Stimulated activated CD8-positive, alpha-beta memory T cell treated with anti-CD3 and anti-CD28 coated beads, Interleukin-7, amount 100 ng/mL, for 1 hour (primary cell): ENCODE measurements at places on chromosomes 2 and 18.

DNA sequence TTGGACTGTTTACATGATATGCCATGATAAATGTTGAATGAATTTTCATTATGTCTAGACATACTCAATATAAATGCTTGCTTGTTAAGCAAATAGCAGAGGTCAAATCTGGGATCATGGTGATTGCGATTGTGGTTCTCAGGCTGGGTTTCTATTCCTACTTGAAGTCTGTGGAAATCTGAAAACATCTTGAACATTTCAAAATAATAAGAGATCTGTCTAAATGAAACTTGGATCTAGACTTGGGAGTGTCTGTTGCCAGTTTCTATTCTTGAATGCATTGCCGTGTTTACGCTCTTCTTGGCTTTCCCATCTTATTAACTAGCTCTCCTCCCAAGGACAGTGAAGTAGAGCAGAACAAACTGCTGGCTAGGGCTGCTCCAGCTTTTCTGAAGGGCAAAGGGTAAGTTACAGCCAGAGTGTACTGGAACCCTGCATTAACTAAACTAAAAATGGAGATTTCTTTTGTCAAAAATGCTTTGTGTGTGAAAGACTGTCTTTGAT, 127.7 kb downstream of the DTNA start:
- DNase-seq: no peak

- DNase-seq: no peak
Observed at GRCh38 chr18:79517341-79517740, 121.6 kb downstream of the NFATC1 start.

GRCh38 chr2:176769499-176770370, 442.9 kb upstream of the HNRNPA3 start:
- DNase-seq: no peak

GRCh38 chr2:37647971-37648330, 23.5 kb downstream of the CDC42EP3 start:
- no peak for DNase-seq

DNA sequence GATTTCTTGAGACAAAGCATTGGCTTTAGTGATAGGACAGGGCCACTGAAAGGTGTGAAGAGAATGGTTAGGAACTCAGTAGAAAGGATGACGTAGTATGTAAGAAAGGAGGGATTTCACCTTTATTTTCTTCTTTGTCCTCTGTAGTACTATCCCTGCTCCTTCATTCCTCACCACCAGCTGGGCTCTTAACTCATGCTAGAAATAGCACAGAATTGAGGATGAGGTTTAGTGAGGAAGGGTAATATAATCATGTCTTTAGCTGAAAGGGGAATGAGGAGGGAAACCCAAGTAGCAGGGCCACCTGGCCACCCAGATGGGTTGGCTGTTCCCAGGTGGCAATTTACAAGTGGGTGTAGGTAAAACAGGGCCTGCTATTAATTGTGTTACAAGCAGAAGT, 15.2 kb downstream of the ACVR2A start:
- no peak for DNase-seq

- DNase-seq: no peak
Observed at GRCh38 chr2:119242276-119243119, 18.9 kb downstream of the STEAP3 start.

DNA sequence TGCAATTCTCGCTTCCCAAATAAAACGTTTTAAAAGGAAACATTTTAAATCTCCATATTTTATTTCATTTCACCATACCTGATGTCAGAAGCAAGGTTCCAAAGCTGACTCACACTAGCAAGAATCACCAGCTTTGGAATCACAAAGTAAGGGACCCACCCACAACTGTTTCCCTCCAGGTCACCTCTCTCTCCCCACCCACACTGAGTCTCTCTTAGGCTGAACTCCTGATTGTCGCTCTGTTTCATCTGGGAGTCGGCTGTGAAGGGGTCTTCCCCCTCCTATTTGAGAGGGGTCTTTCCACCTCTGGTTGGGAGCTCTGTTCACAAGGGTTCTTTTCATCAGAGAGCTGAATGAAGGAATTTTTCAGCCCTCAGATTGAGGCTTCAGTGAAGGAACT, 128.1 kb downstream of the L3MBTL4 start:
- DNase-seq: no peak

GRCh38 chr2:102618452-102619413, 620 bp upstream of the SLC9A2 start:
- DNase-seq: no peak

GRCh38 chr2:122980671-122981070, 1044.4 kb upstream of the CNTNAP5 start:
- DNase-seq: no peak

DNA sequence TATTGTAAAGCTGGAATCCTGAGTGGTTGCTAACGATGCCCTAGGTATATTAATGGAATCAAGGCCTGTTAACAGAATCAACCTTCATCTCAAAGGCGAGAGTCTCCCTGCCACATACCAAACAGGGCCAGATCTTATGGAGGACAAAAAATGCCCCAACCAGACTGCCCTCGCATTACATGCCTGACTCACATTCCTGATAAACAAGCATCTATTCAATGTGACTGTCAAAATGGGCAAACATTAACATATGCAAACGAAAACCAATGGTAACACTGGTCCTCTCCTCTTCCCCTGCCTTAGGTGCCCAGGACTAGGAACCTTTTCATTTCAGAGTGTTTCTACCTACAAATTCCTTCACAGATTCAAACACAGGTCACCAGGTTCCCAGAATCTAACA, 83.4 kb downstream of the COL6A3 start:
- no peak for DNase-seq

- no peak for DNase-seq
Observed at GRCh38 chr2:69253112-69253511, 133.9 kb downstream of the GFPT1 start.
